Epithelial cell of proximal tubule (primary cell): ENCODE measurements at places on chromosomes 1 and 21. TPM values are rescaled to one million over a fixed set of nuclear protein-coding genes. Genes with fewer than 3 reads are reported as not detected.
A peak's percentile ranks its signal among the peaks of the same experiment; 100 is the strongest.

- DNase-seq: no peak
These were observed 9.9 kb upstream of the GPR161 start for GRCh38 chr1:168146626-168147025.

DNA sequence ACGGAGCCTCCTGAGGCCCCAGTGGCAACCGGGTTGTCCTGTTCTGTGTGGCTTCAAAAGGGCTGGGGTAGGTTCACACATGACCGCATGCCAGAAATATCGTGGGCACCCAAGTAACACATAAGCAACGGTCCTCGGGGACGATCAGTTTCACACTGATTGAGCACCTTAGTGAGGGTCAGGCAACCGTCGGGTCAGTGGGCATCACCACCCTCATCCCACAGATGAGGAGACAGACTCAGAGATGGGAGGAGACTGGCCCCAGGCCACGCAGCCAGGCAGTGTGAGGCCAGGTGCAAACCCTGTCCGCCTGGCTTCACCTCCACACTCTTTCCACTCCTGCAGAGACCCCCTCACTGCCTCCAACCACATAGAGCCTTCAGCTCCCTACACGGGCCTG, 309.8 kb downstream of the MATN1 start:
- no peak for DNase-seq

GRCh38 chr1:154962156-154962749, 671 bp upstream of the PYGO2 start:
- no peak for DNase-seq

GRCh38 chr21:38438462-38438893, 59.8 kb downstream of the ERG start:
- peak; percentile 6 for DNase-seq

DNA sequence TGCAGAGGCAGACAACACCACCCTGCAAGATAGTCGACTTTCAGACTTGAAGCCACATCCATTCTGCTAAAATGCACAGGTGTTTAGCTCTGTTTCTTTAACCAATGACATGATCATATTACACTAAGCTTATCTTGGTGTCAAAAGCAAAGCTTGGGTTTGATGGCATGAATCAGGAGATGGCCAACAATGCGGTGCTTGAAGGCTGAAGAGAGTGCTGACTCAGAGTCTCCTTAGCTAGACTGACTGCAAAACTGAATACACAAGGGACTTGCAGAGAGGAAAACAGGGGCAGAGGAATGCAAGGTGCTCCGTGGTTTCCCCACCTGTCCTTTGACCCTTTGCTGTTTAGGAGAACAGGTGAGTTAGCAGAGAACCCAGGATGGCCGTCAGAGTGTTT, 262.6 kb downstream of the SIPA1L2 start:
- DNase-seq: no peak

- no peak for DNase-seq
These were observed 20.6 kb upstream of the NPL start for GRCh38 chr1:182768963-182769362.

DNA sequence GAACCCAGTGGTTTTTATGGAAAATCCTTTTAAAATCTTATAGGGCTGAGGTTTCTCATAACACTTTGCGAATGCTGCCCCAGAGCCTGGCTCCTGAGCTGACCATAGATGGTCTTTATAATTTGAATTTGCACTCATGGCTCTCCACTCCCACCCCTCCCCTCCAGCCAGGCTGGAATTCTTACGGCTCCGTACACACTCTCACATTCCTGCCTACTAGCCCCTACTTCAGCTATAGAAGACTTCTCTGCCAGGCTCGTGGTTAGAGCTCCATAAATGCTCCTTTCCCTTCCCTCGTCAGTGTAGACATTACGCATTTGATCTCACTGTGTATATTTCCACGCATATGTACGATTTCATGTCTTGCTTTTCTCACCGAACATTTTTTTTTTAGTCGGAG, 5.4 kb upstream of the HSPG2 start:
- no peak for DNase-seq

DNA sequence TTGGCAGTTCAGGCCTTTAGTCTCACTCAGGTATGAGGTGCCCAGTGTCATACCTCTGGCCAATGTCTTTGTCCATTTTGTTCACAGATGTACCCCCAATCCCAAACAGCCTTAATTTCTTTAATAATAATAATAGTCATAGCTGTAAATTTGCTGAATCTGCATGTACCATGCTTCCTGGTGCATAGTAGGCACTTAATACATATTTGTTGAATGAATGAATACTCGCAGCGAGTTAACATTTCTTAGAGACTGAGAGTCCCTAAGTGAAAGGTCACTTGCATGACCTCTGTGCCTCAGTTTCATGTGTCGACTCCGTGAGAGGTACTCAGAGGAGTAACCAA, 12.5 kb downstream of the ALPL start:
- no peak for DNase-seq

- DNase-seq: no peak
These were observed 274.4 kb downstream of the RYR2 start for GRCh38 chr1:237316352-237316751.

DNA sequence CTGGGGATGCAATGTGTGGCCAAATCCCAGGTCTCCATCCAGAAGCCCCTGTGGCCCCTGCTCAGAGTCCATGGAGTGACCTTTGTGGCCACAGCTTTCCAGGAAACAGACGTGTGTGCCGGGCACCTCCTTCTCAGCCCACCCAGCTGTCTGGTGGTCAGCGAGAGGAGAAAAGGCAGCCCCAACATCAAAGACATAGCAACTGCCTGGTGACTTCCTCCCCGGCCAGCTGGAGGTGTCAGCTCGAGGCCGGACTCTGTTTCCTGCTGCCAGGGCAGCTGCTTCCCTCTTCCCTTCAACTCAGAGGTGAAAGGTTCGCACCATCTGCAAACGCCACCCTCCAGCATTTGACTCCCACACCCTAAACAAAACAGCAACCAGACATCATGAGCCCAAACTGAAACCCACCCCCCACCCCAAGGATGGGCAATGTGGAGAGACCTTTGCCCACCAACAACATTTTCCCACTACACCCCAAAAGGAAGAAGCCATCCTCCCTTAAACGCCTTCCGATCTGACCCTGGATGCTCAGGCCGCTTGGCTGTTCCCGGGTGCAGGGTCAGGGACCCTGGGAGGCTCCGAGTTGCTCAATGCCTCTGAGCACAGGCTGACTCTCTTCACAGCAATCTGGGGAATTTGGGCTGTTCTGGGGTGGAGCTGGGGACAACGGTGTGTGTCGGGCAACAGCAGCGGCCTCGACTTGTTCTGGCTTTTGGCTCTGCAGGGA, 162.3 kb downstream of the PSMG1 start:
- peak; percentile 61 for DNase-seq

Gene STYXL2
- not detected in 2 replicates for total RNA-seq

Gene LIN28A
- total RNA-seq: not detected in 2 replicates

Gene OPTC
- not detected in 2 replicates for total RNA-seq

Gene TRIM46
- total RNA-seq: 3.4 and 9.4 TPM in 2 replicates

Gene SMCP
- not detected in 2 replicates for total RNA-seq

Gene RAB42
- total RNA-seq: 14.5 and 18.3 TPM in 2 replicates

Gene TMIGD3
- not detected in 2 replicates for total RNA-seq
